ENCODE measurements at places on chromosomes 3 and 15. TPM values are rescaled to one million over a fixed set of nuclear protein-coding genes. Genes with fewer than 3 reads are reported as not detected.

Gene GOLGA6C
- not detected for total RNA-seq

Gene LINGO1
- not detected for total RNA-seq

Gene PDE8A
- 27.3 TPM for total RNA-seq

Gene ZNF619
- total RNA-seq = 8.7 TPM

Gene RHOA
- total RNA-seq = 298 TPM

Gene IDH3A
- total RNA-seq = 100.0 TPM

Gene C3orf80
- 0.28 TPM for total RNA-seq

Gene MYZAP
- 1.3 TPM for total RNA-seq

Data from MCF 10A (cell line).